ENCODE measurements at places on chromosomes 6 and 20. TPM values are rescaled to one million over a fixed set of nuclear protein-coding genes. Genes with fewer than 3 reads are reported as not detected.
A peak's percentile ranks its signal among the peaks of the same experiment; 100 is the strongest.

The CFAP61 gene
- not detected for total RNA-seq

The C6orf15 gene
- total RNA-seq: not detected

The SALL4 gene
- 75.8 TPM for total RNA-seq

The TMEM170B gene
- 4.0 TPM for total RNA-seq

- H3K27me3 ChIP-seq: no peaks in the 10 kb centered on the region
- no peak overlapping the region for H3K4me3 ChIP-seq
- no peaks in the 10 kb centered on the region for H3K36me3 ChIP-seq
- no peaks in the 10 kb centered on the region for H3K4me1 ChIP-seq
- DNase-seq: no peak
Observed at GRCh38 chr6:106563614-106564013, 65.7 kb downstream of the RTN4IP1 start.

DNA sequence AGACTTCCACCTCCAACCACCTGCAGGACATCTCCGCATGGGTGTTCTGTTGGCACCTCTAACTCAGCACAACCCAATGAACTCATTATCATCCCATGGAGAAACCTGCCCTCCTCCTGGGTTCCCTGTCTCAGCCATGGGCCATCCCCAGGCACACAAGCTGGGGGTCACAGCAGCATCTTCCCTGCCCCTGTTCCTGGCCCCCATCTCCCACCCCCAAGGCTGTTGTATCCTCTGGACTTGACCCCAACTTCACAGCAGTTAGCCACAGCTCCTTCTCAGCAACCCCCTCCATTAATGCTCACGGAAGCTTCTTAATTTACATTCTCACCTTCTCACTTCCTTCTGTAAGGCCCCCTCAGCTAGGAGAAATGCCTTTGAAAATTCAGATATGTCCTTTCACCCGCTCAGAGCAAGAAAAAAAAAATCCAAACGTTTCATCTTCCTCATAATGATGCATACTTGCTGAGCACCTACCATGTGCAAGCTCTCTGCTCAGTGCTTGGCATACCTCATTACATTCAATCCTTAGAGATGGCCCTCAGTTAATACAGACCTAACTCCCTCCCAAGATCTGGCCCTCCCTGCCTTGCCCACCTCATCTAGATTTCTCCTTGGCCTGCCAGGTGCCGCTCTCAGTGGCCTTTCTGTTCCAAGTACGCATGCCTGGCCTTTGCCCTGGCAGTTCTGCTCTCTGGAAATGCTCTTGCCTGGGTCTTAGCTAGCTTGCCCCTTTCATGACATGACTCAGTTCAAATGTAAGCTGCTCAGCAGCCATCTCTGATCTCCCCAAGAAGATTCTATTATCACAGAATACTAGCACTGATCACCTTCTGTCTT is 2.5 kb upstream of the NELFCD start:
- H3K4me3 ChIP-seq: no peak overlapping the region
- H3K4me1 ChIP-seq: peaks cover 12% of the 10 kb centered on the region
- no peak overlapping the region for H3K27ac ChIP-seq

DNA sequence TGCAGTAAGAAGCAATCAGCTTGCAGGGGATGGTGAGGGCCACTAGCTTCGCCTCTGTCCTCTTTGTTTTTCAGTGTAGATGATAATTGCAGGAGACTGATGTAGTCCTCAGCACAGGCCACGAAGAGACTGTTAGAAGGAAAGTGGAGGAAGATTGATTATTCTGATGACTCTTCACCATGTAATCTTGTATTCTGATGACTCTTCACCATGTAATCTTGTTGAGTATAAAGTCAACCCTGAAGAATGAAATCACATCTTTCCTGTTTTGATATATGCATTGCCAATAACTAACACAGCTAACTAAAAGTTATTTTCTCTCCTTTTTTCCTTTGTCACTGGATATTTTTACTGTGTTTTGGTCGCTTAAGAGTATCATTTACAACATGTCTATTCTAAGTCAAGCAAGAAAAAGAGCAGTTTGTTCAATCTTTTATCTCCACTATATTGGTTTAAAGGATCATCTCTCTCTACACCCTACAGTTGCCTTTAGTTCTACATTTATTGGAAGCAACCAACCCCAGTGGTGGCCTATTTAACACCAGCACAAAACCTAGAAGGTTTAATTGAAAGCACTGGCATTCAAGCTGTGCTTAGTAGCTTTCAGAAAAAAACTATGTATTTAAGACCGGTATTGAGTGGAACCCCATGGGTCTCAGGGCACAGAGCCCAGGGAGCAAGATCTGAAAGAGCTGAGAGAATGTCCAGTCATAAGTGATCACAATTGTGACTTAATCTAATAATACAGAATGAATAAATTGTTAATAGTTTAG is 107.2 kb upstream of the BTBD3 start:
- no peaks in the 10 kb centered on the region for H3K36me3 ChIP-seq
- H3K4me3 ChIP-seq: no peak overlapping the region
- H3K4me1 ChIP-seq: peaks cover 8% of the 10 kb centered on the region
- H3K27me3 ChIP-seq: no peaks in the 10 kb centered on the region

- no peaks in the 10 kb centered on the region for H3K27me3 ChIP-seq
- no peaks in the 10 kb centered on the region for H3K36me3 ChIP-seq
- peak; percentile 90 for DNase-seq
- H3K4me1 ChIP-seq: peaks cover 6% of the 10 kb centered on the region
- peak overlapping the region; percentile 91 for H3K27ac ChIP-seq
Observed at GRCh38 chr20:34515484-34516246, 557 bp upstream of the DYNLRB1 start.

DNA sequence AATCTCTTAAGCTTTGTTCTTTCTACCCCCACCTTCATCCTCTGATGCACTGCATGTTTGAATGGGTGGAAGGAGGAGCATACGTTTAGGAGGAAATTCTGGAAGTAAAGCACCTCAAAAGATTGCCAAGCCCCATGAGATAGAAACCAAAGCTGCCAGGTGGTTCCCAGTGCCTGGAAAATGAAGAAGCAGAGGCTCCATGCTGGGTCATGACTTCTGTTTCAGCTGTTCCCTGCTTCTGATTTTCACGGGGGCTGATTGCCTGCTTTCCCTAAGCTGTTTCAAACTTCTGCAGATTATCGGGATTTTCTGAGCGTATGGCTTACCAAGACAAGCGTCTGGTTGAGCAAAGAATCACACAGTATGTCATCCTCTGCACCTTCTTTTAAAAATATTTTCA is 87.5 kb upstream of the SYNDIG1 start:
- no peaks in the 10 kb centered on the region for H3K27me3 ChIP-seq
- DNase-seq: no peak
- H3K27ac ChIP-seq: no peak overlapping the region
- no peak overlapping the region for H3K4me3 ChIP-seq
- H3K36me3 ChIP-seq: no peaks in the 10 kb centered on the region

DNA sequence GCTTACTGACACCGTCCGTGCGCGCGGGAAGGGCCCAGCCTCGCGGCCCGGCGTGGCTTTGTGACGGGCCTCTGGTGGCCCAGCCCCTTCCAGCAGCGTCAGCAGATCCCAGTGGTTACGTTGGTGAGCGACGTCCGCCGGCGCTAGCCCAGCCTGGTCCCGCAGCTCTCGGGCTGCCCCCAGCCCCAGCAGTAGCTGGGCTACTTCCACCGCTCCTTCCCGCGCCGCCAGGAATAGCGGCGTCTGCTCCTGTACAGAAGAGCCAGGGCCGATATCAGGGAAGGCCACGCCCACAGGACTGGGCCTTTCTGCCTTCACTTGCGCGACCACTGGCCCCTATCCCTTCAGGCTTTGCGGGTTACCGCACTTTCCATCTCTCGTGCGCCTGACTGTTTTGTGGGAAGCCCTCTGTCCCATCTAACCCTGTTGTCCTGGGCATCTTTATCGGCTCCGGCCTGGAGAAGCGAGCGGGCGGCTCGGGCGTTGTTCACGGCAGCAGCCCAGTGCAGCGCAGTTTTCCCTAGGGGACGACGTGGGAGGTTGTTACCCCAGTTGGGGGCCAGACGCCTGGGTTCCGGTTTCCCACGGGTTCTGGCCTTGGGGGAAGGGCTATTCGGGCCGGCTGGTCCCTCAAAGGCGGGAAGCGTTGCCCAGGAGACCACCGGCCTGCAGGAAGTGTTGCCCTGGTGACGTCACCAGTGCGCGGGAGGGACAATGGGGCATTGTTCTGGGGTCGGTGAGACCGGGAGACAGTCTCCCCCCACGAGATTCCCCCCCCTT is 3.6 kb upstream of the GPSM3 start:
- DNase-seq: peak; percentile 77
- H3K36me3 ChIP-seq: no peaks in the 10 kb centered on the region
- H3K27ac ChIP-seq: peak overlapping the region; percentile 99
- H3K4me1 ChIP-seq: peaks cover 12% of the 10 kb centered on the region
- H3K4me3 ChIP-seq: peak overlapping the region; percentile 95
- H3K27me3 ChIP-seq: no peaks in the 10 kb centered on the region

GRCh38 chr6:108497883-108498282 is 62.8 kb upstream of the FOXO3 start:
- H3K4me3 ChIP-seq: no peak overlapping the region
- no peaks in the 10 kb centered on the region for H3K4me1 ChIP-seq
- H3K27ac ChIP-seq: no peak overlapping the region
- H3K27me3 ChIP-seq: no peaks in the 10 kb centered on the region
